Fibroblast of lung (primary cell): ENCODE measurements at places on chromosomes 6 and 20. TPM values are rescaled to one million over a fixed set of nuclear protein-coding genes. Genes with fewer than 3 reads are reported as not detected.

Gene CEP43
- total RNA-seq = 18.0 and 26.5 TPM in 2 replicates

Gene NR2E1
- total RNA-seq = not detected in 2 replicates

Gene HCRTR2
- total RNA-seq = not detected in 2 replicates

Gene RIPPLY2
- 0.51 TPM in 1 of 2 replicates, not detected in the other for total RNA-seq

Gene EYA2
- 1.3 and 1.7 TPM in 2 replicates for total RNA-seq

Gene TSBP1
- total RNA-seq = under 0.01 TPM in 1 of 2 replicates, not detected in the other

Gene CST7
- not detected in 2 replicates for total RNA-seq

Gene ADGRF5
- under 0.01 and 0.26 TPM in 2 replicates for total RNA-seq

Gene LGSN
- total RNA-seq = under 0.01 TPM in 1 of 2 replicates, not detected in the other

Gene TOMM34
- 10.5 and 15.5 TPM in 2 replicates for total RNA-seq

Gene PI3
- not detected in 2 replicates for total RNA-seq

Gene CPNE5
- total RNA-seq = 0.26 TPM in 1 of 2 replicates, not detected in the other

Gene HEY2
- not detected in 2 replicates for total RNA-seq

Gene VGLL2
- not detected in 2 replicates for total RNA-seq

Gene NHLRC1
- total RNA-seq = 3.1 and 3.5 TPM in 2 replicates

Gene TGM3
- total RNA-seq = under 0.01 TPM in 1 of 2 replicates, not detected in the other

Gene BHLHE23
- not detected in 2 replicates for total RNA-seq

Gene NMBR
- under 0.01 TPM in 1 of 2 replicates, not detected in the other for total RNA-seq

Gene CYB5R4
- 2.3 and 4.3 TPM in 2 replicates for total RNA-seq

Gene CTSA
- total RNA-seq = 104 and 116 TPM in 2 replicates

Gene RAB44
- under 0.01 TPM in 2 replicates for total RNA-seq

Gene LY6G5B
- total RNA-seq = 1.3 and 2.0 TPM in 2 replicates

Gene ABT1
- total RNA-seq = 13.1 and 13.4 TPM in 2 replicates

Gene ECT2L
- total RNA-seq = under 0.01 and 0.17 TPM in 2 replicates

Gene RUNX2
- 2.1 and 4.5 TPM in 2 replicates for total RNA-seq

Gene SIRPB1
- 0.17 and 1.0 TPM in 2 replicates for total RNA-seq

Gene TCF21
- total RNA-seq = 8.2 and 11.1 TPM in 2 replicates

Gene OR2B6
- 0.17 TPM in 1 of 2 replicates, not detected in the other for total RNA-seq

Gene PI16
- 0.26 TPM in 1 of 2 replicates, not detected in the other for total RNA-seq
